ENCODE measurements at places on chromosomes 12 and 14.

DNA sequence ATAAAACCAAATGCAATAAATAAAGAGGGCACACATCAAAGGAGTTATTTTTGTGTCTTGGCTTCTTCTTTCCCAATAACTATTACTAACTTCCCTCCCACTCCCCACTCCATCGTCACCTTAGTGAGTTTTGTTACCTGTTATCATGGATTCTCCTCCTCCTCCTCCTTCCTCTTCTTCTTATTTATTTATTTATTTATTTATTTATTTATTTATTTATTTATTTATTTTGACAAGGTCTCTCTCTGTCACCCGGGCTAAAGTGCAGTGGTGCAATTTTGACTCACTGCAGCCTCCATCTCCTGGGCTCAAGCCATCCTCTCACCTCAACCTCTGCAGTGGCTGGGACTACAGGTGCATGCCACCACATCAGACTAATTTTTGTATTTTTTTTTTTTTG is 26.4 kb downstream of the WIF1 start:
- DNase-seq = no peak

- DNase-seq = no peak
Measured at GRCh38 chr12:3020850-3021435, 56.2 kb upstream of the TSPAN9 start.

DNA sequence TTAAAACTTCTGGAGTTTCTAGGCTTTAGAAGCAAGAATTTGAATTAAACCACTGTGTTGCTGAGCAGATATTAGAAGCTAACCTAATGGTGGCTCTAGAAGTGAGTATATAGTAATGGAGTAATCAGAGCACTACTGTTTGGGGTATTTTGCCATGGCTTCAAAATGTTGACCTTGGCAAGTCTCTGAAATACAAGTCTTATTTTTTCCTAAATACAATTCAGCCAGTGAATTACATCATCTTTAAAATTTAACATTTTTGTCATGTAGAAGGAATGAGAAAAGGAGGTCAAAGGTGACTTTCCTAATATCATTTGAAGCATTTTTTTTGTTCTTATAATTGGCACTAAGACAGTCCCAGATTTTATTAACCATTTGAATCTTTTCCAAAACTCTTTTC is 25.2 kb downstream of the PMCH start:
- DNase-seq = no peak

DNA sequence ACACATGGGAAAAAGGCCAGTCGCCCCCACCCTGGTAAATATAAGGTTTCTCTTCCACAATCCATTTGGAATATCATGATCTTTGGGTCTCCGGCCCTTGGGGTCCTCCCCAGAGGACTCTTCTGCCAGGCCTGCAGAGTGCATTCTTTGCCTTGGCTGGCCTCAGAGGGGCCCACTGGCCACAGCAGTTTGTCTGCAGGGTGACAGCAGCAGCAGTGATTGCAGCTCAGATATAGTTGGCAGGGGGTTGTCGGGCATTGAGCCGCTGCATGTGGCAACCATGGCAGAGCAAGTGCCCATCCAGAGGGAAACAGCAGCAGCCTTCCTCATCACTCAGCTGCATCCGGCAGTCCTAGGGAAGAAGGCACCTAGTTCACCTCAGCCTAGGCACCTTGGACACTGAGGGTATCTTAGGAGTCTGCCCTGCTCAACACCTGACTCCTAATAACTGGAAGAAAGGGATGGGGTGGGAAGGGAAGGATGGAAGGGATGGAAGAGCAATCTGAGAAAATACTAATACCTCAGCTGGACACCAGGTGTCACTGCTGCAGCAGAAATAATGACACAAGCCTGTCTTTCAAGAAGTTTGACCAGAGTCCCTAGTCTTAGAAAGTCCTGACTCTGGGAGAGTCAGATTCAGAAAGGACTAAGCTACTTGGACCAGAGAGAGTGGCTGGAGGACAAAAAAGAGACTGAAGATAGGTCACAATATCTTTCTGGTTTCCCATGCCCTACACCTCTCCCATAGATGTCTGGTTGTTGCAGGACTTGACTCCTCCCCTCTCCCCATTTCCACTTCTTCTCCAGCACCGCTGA is 8.9 kb downstream of the AJUBA start:
- DNase-seq = no peak

- no peak for DNase-seq
Measured at GRCh38 chr12:18183141-18183540, 78.2 kb upstream of the PIK3C2G start.

DNA sequence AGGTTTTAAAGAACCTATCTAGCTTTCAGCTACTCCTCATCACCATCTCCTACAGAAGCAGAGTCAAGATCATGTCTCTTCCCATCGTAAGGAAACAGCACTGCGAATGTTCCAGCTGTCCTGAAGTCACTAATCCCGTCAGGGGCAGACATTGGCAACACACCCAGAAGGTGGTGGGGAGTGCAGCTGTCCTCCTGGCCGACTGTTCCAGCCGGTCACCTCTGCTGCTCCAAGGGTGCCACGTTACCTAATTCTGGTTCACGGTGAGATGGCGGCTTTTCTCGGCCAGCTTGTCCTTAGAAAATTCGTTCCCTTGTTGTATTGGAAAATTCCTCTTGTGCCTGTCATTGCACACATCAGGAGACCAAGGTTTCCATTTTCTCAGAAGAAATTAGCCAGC is 196.2 kb downstream of the ZFP36L1 start:
- DNase-seq = no peak

DNA sequence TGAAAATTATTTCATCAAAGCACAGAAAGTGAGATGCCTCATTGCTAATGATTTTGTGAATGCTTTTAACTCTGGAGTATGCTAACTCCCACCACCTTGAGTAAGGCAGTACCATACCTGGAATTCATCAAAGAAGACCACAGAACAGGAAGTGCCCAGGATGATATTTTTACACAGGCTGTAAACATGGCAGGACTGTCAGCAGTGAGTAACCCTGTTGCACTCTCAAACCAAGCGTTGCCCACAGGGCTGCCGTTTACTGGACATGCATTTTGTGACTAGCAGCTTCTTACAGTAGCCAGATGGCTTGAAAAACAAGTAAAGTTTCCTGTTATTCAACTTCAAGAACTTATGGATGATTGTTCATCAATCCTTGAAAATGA is 42.4 kb downstream of the RALGAPA1 start:
- DNase-seq = no peak

GRCh38 chr14:89209558-89209957 is 207.5 kb downstream of the FOXN3 start:
- no peak for DNase-seq

GRCh38 chr14:93496856-93497741 is 66.4 kb downstream of the UNC79 start:
- no peak for DNase-seq

DNA sequence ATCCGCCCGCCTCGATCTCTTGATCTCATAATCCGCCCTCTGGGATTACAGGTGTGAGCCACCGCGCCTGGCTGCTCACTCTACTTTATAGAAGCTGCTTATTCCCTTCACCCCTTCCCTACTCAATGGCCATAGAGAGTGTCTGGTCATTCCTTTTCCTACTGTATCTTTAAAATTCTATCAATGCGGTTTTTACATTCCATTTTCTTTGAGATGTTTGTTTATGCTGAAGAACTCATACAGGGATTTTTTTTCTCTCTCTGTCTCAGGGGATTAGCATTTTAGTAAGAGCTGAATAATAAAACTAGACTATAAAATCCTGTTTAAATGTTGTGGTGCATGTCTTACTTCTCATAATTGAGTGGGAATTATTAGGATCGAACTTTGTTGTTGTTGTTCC is 218.6 kb upstream of the FOXN3 start:
- no peak for DNase-seq

DNA sequence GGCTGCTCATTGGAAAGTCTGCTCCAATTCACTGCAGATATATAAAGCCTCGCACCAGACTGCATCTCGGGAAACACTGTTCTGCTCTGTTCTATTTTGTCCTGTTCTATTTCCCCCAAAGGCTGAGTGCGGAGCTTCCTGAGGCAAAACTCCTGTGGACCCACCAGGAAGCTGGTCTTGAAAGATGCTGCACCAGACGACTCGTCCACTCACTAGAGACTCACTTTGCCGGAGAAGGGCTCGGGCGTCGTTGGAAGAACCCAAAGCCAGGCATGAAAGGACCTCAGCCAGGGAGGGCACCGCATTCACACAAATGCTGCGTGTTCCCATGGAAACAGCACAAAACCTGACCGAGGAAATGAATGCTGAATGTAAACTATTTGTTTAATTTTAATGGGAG is 331.2 kb upstream of the SFSWAP start:
- no peak for DNase-seq

GRCh38 chr12:14840616-14841015 is 2.7 kb downstream of the ART4 start:
- DNase-seq = no peak

GRCh38 chr12:120220838-120221575 is 20.1 kb upstream of the RPLP0 start:
- no peak for DNase-seq

- no peak for DNase-seq
Measured at GRCh38 chr12:104237930-104238329, 22.4 kb downstream of the TXNRD1 start.

GRCh38 chr14:93132472-93133065 is 16.8 kb upstream of the ITPK1 start:
- DNase-seq = no peak

DNA sequence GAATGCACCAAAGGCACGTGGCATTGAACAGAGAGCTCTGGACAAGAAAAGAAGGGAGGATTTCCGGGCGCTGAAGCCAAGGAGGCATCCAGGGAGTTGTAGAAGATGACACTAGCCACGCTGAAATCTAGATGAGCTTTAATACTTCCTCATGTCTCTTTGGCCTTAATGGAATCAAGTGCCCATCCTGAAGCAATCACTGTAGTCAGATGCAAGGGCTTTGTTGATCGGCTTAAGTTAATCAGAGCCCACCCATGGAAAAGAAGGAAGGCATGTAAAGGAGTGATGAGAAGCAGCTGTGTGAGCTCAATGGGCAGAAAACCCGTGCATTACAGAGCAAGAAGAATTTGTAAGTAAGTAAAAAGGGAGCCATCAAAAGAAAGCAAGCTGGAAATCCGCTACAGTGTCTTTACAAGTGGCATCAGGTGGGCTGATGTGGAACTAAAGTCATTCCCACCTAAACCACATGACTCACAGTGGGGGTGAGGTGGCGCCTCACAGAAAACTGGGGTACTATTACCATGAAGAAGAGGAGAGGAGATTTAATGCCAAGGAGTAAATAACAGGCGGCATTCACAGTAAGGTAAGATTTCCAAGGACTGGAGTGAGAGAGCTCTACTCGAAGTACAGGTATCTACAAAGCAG is 48.4 kb downstream of the NDUFA12 start:
- no peak for DNase-seq

DNA sequence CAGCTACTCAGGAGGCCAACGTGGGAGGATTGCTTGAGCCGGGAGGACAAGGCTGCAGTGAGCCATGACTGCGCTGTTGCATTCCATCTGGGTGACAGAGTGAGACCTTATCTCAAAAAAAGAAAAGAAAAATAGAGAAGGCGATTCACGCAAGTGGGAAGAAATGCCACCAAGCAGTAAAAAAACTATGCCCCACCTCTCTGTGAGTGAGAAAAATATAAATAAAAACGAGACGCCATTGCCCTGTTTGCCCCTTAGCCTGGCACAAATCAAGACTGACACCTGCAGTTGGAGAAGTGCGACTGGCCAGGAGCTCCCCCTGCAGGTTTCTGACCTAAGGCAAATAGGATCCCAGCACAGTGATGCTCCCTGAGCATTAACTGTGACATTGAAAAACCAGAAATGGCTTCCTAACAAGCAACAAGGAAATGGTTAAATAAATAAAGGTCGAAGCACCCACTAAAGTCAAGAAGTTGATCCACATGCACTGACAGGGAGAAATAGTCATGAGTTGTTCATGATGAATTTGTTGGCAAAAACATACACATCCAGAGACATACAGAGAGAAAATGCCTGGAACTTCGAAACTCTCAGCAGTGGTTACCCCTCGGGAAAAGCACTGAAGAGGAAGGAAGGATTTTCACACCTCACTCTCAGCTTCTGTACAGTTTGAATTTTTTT is 21.1 kb downstream of the GSC start:
- DNase-seq = no peak

DNA sequence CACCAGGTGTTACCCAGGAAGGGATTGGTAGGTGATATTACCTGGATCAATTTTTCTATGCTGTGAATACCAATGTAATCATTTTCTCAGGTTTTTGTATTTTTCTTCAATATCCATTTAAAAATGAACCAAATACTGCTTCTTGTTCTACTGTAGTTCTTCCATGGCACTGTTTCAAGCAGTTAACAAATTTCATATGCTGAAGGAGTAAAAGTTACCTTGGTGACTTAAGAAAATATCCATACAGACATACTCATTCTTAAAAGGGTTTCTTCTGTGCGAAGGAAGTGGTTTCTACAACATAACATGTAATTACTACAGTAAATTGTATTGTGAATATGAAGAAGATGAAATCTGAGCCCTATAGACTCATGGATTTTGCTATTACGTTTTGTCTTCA is 222.5 kb downstream of the TMEM117 start:
- no peak for DNase-seq

GRCh38 chr14:25826105-25826504 is 771.7 kb downstream of the NOVA1 start:
- no peak for DNase-seq

GRCh38 chr14:91253795-91254323 is 9.4 kb upstream of the GPR68 start:
- no peak for DNase-seq

DNA sequence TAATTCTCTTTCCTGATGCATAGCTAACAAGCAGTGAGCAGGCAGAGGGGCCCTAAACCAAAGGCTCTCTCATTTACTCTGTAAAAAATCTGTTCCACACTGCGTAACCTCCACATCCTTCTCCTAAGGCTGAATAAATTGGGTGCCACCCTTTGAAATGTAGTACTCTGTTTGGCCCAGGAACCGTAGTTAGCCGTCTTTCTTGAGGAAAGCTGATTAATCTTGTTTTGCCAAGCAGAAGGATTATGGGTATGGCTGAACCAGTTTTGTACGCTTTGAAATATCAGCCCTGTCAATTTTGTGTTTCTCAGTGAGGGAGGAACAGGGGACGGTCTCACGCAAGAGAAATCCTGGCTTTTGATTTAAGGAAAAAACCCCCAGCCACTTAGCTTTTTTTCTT is 19.7 kb downstream of the EML1 start:
- DNase-seq = no peak

DNA sequence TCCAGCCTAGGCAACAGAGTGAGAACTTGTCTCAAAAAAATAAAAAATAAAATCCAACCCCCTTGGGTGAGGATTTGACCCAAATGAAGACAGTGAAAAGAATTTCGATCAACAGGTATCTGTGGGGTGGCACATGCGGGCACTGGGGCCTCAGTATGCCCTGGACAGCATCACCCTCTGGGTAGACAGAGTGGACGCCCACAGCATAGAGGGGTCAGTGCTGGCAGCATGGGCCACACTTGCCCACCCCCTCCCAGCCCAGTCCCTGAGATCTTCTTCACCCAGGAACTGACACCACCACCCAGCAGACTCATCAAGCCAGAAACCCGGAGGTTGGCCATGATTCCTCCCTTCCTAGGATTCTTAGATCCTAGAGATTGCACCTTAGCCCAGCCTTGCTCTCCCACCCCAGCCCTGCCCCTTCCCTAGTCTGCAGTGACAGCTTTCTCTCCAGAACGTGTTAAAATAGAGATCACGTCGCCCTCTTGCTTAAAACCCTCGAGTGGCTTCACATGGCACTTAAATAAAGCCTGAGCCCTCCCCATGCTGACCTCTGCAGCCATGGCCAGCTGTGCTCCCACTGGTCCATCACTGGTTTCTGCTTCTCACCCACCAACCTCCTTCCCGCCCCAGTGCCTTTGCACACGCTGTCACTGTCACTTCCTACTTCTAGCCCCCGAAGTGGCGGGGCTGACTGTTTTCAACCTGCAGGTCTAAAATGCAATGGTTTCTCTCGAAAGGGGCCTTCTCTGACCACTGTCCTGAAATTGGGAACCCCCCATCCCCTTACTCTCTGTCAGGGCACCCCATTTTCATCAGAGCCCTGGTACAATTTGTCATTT is 26.2 kb upstream of the DYNC1H1 start:
- no peak for DNase-seq
